ENCODE measurements at places on chromosomes 11 and 22.

DNA sequence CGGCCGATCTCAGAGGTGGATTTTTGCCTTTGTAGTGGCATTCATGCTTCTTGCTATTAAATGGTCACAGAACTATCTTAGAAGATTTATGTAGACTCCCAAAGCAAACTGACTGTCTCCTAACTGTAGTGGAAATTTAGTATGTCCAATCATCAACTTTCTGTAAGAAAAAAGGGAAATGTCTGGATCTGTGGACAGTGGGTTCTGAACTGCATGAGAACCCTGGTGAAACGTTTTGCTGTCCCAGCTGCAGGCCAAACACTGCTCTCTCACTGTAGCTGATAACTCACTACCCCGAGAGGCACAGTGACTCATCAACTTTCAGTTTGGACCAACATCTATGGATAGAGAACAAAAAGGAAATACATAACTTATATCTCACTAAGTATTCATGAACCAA is 387.1 kb downstream of the SOX6 start:
- DNase-seq: no peak

DNA sequence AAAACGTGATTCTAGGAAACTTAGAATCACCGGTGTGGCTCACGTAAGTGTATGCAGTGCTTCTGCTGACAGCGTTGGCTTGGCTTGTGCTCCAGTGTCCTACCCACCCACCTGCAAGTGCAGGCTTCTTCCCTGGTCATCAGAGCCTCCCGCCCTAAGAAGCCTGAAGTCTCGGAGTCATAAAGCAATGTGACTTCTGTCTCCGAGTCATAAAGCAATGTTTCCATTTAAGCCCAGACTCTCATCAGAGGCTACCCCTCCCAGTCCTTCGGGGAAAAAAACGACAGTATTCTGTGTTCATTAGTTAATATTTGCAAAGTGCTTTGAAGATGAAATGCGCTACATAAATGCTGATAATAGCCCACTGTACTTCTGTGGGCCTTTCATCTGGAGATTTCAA is 293.8 kb downstream of the OPCML start:
- no peak for DNase-seq

DNA sequence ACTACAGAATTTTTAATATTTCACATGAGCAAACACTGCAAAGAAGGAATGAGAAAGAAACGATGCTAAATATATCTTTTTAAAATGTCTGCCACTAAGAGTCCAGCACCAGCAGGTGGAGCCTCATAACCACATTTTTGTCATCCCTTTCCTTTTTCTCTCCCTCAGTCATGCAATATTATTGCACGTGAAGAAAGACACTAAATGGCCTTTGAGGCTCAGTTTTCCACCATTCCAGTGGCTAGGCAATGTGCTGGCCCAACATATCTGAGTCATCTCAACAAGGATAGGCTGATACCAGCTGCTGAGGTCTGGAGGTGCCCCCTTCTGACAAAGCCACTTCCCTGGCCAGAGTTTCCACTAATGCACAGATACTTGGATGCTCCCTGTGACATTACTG is 1.8 kb downstream of the ALKBH8 start:
- DNase-seq: peak; percentile 28

DNA sequence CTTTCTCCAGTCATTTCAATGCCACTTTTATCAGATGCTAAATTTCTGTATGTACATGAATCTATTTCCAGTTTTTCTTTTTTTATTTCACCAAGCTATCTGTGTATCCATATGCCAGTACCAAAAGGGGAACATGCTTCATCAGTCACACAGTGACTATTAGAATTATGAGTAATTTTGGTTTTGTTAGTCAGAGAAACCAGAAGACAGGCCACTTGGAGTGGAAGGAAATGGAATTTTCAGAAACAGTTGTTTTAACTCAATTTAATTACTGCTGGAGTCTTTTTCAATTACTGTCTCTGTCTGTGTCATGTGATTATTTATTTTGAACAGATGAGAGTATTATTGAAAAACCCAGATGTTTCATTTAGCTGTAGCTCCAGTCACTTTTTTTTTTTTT is 84.6 kb upstream of the ANO3 start:
- DNase-seq: no peak

DNA sequence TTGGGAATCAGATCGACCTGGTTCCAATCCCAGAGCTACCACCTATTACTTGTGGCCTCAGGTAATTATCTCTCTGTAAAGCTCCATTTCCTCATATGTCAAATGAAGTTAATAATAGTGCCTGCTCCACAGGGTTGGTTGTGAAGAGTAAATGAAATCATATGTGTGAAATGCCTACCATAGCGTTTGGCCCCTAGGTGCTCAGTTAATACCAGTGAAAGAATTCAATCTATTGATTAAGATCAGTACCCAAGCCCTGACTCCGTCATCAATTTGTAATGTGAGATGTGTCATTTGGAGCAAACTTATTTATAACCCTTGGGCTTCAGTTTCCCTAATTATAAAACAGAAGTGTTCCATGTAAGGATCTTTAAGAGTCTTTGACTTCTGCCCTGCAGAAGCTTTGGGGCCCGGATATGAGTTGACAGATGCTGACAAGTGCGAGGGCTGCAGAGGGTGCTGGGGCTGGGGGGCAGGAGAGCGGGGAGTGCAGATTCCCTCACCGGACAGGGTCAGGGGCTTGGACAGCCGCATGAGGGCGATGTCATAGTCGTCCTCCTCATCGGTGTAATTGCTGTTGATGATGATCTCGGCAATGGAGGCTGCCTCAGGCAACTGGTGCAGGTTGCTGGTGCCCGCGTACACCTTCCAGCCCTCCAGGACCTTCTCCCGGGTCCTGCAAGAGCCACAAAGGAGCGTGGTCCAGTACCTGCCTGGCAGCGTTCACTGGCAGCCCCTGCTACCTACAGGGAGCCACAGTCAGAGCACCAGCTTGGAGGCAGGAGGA is 20.9 kb downstream of the TMPRSS13 start:
- DNase-seq: no peak

- no peak for DNase-seq
Observed at GRCh38 chr11:68436985-68437926, 23.3 kb upstream of the PPP6R3 start.

- no peak for DNase-seq
Observed at GRCh38 chr11:58596621-58597020, 17.8 kb downstream of the ZFP91 start.

DNA sequence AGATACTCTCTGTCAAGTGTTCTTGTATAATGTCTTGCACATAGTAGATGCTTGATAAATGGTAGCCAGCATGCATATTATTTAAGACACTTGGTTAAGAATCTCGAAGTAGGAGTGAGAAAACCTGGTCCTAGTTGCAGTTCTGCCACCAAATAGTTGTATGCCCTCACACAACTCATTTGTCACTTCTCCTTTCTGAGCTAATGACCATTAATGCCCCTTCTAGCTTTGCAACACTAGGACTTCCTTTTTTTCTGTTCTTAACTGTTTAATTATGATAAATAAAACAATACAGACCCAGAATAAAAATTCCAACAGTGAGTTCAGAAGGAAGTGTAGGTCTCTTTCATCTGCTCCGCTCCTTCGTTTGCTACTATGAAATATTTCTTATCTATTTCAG is 453.6 kb downstream of the TMEM135 start:
- DNase-seq: no peak

DNA sequence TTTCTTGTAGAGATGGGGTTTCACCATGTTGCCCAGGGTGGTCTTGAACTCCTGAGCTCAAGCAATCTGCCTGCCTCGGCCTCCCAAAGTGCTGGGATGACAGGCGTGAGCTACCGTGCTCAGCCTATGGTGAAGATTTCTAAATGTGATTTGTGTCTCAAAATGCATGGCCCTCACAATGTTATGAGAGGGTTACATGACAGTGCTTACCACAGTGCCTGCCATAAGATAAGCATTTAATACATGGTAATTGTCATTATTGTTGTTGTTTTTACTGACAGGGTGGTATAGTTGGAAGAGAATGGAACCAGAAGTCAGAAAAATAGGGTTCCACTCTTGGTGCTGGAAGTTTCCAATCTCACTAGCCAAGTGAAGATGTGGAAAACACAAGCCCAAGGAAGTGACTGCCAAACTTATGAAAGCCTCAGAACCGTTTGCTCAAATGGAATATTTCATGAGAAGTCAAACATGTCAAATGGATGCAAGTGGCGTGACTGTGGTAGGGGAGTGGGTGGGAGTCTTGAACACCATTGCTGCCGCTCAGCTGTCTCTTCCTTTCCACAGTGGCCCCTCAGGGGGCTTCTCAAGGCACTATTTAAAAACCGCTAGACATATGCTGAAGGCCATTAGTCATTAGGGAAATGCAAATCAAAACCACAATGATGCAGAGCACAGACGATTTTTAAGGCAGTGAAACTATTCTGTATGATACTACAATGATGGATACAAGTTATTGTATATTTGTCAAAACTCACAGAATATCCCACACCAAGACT is 29.1 kb upstream of the LMO2 start:
- peak; percentile 27 for DNase-seq

- DNase-seq: no peak
Observed at GRCh38 chr22:49827271-49827852, 311 bp downstream of the BRD1 start.

GRCh38 chr11:120108154-120108784 is 29.6 kb downstream of the TRIM29 start:
- DNase-seq: peak; percentile 80

DNA sequence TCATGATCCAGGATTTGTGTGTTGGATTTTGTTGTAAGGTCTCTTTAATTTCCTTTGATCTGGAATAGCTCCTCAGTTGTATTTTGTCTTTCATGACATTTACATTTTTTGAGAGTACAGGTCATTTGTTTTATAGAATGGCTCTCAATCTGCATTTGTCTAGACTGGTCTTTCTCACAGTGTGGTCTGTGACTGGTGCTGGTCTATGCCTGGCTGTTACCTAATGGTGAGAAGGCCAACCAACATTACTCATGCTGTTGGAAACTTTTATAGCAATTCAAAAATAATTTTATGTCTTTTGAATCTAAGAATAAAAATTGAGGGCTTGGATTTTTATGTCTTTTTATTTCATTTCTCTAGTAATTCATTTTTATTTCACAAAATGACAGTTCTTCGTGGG is 3.9 kb upstream of the NCR3LG1 start:
- no peak for DNase-seq

All from activated T-cell treated with anti-CD3 and anti-CD28 coated beads, Interleukin-2, amount 50 U/mL, for 48 hours (primary cell).